Stimulated activated naive CD8-positive, alpha-beta T cell treated with anti-CD3 and anti-CD28 coated beads, Interleukin-15, amount 100 ng/mL, for 72 hours (primary cell): ENCODE measurements at places on chromosomes 4 and X.

GRCh38 chr4:95515589-95515988 is 33.2 kb downstream of the UNC5C start:
- DNase-seq = no peak

- DNase-seq = no peak
These were observed 511 bp upstream of the NKX6-1 start for GRCh38 chr4:84499624-84499982.

DNA sequence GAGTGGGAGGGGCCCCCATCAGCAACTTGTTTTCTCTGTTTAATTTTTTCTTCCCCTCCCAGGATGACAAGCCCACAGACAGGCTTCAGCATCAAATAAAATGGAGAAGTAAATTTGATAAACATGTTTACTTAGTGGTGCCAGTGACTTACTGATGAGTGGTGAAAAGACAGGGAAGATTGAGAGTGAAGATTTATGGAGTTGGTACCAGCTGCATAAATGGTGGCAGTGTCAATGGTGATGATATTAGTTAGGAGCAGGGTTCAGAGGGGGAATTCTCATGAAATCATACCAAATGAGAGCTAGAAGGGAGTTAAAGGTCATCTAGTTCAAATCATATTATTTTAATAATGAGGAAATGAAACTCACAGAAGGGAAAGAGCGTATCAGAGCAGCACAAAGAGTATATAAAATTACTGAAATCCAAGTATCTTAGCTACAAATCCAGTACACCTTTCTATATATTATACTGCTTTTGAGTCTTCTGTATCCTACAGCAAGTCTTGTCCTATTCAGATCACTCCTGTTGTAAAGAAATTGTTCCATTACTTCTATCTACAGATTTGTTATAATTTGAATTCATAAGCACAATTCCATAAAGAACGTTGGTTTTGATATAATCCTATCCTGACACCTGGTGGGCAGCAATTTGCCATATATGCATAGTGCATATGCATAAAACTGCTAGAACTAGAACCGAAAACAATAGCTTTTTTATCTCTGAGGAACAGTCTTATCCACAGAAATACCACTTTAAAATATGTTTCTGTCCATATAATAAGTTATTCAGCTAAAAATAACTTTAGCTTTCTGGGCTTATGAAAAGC is 5.0 kb downstream of the P2RY10 start:
- DNase-seq = no peak

DNA sequence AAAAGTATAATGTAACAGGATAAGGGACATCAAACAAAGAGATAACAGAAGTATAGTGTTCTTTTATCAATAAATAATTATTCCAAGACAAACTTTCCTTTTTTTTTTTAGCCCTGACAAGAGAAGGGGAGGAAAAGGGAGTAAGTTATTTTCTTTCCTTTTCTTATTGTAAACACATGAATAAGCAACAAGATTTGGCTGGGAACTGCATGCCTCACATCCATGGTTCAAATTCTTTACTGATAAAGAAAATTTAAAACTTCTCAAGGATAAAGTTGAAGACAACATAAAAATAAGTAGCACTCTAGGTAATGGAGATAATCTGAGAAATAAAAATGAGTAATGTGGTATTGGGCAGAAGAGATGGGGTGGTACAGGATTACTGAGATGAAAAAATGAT is 71.6 kb downstream of the NEK1 start:
- DNase-seq = no peak
